ENCODE measurements at places on chromosomes 5 and 9.

- DNase-seq = peak; percentile 53
These were observed 2.8 kb downstream of the GBGT1 start for GRCh38 chr9:133160742-133161546.

GRCh38 chr5:160353379-160353778 is 17.0 kb downstream of the C1QTNF2 start:
- no peak for DNase-seq

DNA sequence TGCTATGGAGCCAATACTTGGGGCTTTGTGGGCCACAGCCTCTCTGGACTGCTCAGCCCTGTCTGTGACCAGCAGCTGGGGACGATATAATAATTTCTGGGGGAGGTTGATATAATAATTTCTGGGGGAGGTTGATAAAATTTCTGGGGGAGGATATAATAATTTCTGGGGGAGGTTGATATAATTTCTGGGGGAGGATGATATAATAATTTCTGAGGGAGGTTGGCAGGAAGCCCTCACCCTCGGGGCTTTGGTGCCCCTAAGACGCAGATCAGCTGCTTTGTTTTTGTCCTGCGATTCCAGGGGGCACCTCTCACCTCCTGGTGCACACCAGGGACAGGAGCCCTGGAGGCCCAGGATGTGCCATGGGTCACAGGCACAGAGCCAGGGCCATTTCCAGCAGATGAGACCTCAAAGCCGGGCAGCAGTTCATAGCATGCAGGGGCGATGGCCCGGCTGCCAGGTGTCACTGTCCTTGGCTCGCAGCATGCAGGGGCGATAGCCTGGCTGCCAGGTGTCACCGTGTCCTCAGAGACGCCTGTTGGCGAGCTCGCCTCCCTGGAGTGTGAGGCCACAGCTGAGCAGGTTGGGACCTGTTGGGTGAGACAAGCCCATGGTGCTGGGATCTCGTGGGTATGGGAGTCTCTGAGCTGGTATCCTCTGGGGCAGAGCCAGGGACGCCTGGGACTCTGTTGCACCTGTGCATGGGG is 3.8 kb upstream of the TOR4A start:
- DNase-seq = no peak

DNA sequence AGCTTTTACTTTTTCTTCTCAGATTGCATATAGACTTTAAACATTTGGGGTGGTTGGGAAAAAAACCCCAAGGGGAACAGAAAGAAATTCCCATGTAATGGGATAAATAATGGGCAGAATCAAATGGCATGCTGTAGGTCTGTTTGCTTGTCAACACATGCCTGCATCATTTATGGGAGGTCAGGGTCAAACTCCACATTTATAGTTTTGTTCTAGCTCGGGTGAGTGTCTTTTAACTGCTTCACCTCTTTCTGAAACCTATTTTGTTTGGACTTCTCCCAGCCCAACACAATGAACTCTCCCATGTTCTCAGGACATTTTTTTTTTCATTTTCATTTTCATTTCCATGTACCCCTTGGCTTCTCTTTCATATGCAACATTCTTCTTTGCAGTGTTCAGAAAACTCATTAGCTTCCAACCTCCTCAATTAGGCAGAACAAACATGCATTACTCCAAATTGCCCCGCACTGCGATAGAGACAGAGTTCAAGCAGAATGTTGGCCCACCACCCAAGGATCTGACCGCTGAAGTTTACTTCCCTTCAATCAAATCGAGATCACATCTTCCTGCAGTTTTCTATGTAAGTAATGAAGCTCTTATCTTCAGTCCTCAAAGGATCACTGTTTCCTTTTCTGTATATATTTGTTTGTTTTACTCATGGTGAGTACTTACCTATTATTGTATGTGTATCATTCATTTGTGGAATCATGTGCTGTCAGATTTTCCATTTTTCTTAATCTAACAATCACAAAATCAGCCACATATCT is 354.6 kb downstream of the ZSWIM6 start:
- no peak for DNase-seq

DNA sequence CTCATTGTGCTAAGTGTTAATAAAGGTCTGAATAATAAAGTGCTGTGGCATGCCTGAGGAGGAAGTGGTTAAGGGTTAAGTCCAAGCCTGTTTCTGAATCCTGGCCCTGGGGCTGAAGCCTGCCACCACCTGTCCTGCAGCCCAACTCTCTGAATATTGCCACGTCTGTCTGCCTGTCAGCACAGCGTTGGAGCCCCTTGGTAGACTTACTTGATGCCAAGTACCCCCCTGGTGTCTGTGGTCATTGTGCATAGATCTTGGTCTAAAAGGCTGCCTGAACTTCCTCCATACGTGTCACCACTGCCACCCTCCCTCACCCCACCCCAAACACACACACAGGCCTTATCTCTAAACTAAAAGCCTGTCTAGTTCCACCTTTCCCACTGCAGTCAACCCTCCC is 35.4 kb upstream of the SLC2A8 start:
- no peak for DNase-seq

- no peak for DNase-seq
These were observed 372.1 kb downstream of the TLE1 start for GRCh38 chr9:81317223-81317622.

- DNase-seq = peak; percentile 18
These were observed 1.9 kb downstream of the UGCG start for GRCh38 chr9:111898331-111899096.
